Activated CD4-positive, CD25-positive, alpha-beta regulatory T cell (primary cell): ENCODE measurements at places on chromosomes 7 and 10.

- DNase-seq = no peak
Observed at GRCh38 chr10:105611244-105611798, 970.2 kb downstream of the SORCS3 start.

GRCh38 chr7:148474481-148475025 lies 116.0 kb upstream of the C7orf33 start:
- DNase-seq = no peak

DNA sequence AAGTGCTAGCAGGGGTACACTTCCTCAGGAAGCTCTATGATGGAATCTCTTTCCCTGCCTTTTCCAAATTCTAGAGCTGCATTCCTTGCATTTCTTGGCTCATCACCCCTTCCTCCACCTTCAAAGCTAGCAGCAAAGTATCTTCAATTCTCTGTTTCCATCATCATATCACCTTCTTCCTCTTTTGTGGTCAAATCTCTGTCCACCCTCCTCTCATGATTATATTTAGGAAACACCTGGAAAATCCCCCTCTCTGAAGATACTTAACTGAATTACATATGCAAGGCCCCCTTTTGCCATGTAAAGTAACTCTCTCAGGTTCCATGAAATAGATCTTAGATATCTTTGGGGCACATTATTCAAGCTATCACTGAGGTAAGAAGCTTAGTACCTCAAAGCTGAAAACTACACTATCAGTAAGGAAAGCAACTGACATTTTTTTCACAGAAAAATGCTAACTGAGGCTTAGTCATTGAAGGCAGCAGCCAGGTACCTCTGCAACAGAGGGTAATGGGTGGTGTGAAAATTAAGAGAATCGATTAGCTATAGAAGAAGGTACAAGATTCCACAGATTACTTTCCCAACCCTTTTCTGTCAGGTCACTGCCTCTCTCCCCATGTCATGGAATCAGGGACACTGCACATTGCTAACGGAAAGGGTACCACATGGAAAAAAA lies 197.3 kb downstream of the MACC1 start:
- DNase-seq = no peak

GRCh38 chr7:108285003-108285368 lies 154.8 kb upstream of the LAMB4 start:
- DNase-seq = no peak

GRCh38 chr7:39042670-39043069 lies 65.0 kb downstream of the POU6F2 start:
- DNase-seq = no peak

DNA sequence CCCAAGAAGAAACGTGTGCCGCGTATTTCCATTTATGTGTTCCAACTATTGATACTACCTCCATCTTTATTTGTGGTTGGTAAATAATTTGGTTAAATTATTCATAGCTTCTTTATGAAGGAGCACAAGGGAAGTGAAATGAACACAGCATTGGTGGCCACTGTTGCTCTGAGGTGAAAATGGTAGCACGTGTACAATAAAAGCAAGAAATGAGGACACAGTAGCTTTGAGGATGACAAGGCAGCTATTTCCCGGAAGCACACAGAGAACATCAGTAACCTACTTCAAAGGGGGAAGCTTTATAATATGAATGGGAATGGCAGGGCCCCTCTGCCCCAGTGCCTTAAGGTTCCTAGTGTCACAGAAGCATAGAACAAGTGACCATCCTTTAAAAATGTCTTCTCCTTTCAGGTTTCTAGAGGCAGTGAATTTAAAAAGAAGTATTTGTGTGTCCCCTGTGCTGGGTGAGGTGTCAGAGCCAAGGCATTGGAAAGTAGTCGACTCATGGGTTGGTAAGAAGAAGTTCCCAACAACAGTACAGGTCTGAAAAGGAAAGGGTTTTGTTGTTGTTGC lies 78.8 kb downstream of the SGMS1 start:
- no peak for DNase-seq

- no peak for DNase-seq
Observed at GRCh38 chr7:142771353-142771723, 568 bp downstream of the PRSS2 start.

GRCh38 chr10:119724593-119725516 lies 995 bp upstream of the INPP5F start:
- DNase-seq = no peak

DNA sequence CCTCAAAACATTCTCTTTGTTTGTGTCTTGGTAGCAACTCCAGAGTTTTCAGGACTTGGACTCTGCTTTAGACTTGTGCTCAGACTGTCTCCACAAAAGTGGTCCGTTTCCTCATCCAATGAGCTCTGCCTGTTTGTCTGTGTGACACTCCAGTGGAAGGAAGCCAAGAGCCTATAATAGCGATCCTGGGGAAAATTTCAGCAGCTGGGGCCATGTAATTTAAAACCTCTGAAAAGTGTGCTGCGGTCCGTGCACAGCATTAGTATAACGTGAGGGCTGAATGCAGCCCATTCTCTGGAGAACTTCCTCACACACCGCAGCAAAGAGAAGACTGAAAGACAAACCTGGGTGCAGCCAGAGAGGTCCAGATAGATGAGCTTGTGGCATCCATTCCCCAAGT lies at the start of gene LRRC17:
TSS of gene LRRC17 (plus strand) at position 259 of the 400 bp plus-strand sequence. CDS start 20,914 bp downstream, outside the sequence.
- DNase-seq = no peak

DNA sequence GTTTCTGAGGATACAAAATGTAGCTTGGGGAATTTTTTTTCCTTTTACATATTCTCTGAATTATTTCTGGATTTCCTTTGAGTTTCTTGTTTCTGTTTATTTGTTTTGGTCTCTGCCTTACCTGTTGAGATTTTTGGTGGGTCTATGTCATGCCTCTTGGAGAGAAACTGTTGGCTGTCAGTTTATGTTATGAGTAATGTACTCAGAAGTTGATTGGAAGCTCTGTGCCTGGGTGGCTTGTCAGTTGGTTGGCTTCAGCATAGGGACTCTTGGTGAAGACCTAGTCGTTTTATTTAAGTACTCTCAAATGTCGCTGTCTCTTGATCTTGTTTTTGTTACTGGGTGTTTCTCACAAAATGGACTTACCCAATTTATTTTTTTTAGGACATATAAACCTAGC lies 132.4 kb downstream of the CDK14 start:
- DNase-seq = no peak

DNA sequence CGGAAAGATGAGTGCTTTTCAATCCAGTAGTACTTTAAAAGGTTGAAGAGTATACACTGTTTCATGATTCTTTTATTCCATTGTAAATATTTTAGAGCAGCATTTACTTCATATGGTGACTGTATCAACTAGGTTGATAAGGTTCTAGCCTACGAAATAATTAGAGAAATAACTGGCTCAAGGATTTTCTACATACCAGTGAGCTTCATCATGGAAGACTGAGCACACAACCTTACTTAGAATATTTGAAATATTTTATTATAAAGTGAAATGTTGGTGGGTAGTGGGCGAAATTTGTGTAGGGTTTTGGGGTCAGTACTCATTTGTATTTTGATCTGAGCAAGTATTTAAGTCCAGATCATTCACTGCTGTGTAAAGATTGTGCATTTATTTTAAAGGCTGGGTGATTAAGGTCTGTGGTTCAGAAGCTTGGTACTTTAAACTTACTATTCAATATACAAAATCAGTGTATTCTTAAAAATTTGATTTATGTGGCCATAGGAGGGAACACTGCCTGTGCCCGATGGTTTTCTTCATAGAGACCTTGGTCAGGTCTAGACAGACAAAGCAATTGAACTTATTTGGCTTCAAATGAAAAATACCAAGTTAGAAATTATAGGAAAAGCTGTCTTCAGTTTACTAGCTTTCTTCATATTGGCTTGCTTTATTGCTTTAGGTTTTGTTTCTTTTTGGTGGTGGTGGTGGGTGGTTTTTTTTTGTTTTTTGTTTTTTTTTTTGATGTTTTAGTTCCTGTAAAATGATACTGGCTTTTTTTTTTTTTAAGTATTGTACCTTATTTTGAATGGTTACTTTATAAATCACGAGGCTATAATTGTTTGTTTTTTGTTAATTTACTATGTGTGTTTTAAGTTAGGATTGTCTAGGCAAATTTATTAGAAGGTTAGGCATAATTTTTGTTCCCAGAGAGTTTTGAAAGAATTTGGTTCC lies 3.0 kb downstream of the KMT2E start:
- no peak for DNase-seq

DNA sequence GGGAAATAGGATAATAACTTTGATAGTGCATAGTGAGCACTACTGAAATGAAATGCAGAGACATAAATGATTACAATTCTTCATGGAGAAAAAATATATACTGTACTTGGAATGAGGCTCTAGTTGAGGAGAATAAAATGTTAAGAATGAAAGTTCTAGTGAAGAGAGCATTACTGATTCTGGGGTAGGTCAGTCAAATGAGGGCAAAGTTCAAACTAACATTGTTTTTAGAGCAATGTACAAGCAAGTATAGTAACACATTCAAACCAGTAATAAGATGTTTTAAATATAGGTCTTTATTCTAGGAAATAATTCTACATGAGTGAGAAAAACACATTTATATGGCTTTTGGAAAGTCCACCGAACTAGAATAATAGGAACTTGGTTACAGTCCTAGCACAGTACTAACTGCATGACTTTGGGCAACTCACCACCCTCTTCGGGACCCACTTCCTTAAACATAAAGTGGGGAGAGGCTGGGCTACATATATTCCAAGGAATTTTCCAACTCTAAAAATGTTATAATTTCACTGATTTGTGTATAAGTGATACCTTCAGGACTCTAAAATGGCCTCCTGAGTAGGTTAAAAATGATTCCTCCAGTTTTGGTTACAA lies 86.4 kb downstream of the CDK6 start:
- DNase-seq = no peak

GRCh38 chr10:93061594-93062513 lies 1.3 kb downstream of the CYP26C1 start:
- no peak for DNase-seq

DNA sequence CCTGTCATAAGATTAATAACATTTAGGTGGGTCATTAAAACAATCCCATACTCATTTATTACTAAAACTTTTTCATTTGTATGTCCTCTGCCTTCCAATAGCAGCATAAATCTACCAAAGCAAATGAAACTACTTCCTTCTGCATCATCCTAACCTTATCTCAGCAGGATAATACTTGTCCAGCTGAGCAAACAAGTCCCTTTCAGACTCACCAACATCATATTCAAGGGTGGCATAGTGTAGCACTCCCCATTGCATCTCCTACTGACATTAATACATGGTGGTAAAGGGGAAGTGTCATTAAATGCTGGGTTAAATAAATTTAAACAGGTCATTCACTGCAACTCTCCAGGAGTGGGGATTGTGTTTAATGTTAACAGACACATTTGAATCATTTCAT lies 3.4 kb upstream of the MINDY3 start:
- no peak for DNase-seq

DNA sequence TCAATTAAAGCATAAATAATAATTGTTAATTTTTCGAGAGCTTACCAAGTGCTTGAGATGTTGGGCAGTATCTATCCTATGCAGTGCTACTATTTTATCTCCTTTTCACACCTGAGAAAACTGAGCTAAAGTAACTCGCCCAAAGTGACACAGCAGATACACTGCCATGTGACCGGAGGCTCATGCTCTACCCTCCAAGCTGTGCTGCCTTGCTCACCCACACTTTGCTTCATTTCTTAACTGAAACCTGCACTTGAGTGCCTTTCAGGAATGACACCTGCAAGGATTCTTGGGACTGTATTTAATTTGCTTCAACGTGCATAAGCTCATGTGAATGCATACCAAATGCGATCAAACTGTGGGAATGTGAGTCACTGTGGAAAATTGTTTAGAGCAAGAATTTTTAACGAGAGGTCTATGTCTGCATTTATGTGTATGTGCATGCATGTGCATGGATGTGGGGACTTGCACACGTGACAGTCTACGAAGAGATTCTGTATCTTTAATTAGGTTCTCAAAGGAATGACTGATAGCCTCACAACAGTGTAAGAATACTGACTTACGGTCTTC lies 119.2 kb downstream of the ADCYAP1R1 start:
- DNase-seq = no peak
